ENCODE measurements at places on chromosomes 7 and 10.

DNA sequence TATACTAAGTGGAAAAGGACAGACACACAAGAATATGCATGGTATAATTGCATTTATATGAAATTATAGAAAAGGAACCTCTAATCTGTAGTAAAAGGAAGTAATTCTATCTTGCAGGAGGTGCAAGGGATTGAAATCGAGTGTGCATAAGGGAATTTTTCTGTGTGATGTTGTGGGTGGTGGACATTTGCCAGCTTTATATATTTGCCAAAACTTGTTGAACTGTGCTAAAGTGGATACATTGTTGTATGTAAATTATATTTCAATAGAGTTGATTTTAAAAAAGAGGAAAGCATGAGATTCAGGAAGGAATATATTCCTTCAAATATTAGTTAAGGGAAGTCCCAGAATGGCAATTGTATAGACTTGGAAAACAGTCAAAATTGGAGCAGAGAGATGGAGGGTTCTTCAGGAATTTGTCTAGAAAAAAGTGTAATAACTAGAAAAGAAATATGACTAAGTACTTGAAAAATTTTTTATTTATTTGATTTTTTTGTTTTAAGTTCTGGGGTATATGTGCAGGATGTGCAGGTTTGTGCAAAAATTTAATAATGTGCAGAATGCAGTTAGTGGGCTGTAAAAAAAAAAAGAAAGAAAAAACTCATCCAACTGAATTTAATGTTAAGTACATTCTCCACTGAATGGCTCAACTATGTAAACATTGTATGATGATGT, 96.1 kb downstream of the ARL4A start:
- no peak for DNase-seq

DNA sequence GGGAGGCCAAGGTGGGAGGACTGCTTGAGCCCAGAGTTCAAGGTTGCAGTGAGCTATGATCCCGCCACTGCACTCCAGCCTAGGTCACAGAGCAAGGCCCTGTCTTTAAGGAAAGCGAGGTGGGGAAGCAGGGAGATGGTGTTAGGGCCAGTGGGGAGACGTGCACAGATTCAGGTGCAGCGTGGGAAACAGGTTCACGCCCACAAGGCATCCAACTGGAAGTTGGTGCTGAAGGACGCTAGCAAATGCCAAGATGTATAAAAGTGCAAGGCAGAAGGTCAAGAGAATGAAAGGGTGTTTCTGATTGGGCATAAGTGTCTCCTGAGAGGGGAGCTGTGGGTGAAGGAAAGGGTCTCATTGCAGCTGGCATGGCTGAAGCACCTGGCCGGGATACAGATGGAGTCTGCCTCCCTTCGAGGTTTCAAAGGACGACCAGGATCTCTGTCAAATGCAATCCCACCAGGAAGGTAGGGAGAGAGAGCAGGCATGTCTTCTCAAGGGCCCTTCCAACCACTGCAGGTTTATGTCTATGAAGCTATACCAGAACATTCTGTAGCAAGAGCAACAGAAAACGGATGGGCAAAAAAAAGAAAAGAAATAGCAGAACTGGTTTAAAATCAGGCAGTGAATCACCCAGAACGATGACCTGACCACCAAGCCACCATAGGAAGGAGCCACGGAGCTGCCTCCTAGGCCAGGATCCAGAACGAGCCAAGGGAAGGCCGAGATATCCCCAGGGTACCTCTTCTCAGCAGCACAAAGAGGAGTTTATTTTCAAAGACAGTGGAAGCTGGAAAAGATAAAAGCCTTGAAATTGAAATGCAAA, 43.2 kb downstream of the GSDME start:
- DNase-seq = no peak

DNA sequence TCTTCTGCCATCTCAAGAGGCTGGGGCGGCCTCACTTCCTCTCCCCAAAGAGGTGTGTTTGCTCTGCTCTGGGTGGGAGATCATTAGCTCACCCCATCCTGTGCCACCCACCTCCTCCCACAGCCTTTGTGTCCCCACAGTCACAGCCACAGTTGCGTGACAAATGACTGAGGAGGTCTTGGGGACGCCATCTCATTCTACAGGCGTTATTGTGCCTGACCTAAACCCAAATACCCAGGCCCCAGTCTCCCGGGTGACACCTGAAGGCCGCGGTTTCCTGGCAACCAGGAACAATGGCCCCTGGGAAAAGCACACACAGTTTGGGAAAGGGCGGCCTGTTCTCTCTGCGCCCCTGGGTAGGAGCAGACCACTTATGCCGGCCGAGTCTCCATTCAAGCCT, 51.6 kb downstream of the SLIT1 start:
- no peak for DNase-seq

DNA sequence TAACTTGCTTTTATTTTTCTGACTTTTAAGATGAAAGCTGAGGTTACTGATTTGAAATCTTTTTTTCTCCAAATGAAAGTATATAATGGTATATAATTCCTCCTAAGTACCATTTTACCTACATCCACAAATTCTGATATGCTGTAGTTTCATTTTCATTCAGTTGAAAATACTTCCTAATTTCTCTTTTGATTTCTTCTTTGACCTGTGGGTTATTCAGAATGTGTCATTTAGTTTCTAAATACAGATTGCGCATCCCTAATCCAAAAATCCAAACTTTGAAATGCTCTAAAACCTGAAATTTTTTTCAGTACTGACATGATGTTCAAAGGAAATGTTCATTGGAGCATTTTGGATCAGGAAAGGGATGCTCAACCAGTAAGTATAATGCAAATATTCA, 168.7 kb downstream of the CELF2 start:
- no peak for DNase-seq

GRCh38 chr7:123661765-123662164, 6.1 kb downstream of the LMOD2 start:
- no peak for DNase-seq

- no peak for DNase-seq
Measured at GRCh38 chr10:118840071-118840775, 85.5 kb upstream of the CACUL1 start.

DNA sequence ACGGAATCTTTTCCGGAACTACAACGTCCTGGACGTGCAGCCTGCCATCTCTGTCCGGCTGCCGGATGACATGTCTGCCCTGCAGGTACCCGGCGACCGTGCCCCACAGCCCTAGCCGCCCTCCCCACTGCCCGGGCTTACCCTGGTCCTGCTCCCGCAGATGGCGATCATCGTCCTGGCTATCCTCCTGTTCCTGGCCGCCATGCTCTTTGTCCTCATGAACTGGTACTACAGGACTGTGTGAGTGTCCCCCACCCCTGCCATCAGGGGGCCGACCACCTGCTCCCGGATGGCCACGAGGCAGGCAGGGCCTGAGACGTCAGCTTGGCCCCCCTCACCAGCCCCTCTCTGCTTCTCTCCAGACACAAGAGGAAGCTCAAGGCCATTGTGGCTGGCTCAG, 38.0 kb upstream of the VSIR start:
- no peak for DNase-seq

DNA sequence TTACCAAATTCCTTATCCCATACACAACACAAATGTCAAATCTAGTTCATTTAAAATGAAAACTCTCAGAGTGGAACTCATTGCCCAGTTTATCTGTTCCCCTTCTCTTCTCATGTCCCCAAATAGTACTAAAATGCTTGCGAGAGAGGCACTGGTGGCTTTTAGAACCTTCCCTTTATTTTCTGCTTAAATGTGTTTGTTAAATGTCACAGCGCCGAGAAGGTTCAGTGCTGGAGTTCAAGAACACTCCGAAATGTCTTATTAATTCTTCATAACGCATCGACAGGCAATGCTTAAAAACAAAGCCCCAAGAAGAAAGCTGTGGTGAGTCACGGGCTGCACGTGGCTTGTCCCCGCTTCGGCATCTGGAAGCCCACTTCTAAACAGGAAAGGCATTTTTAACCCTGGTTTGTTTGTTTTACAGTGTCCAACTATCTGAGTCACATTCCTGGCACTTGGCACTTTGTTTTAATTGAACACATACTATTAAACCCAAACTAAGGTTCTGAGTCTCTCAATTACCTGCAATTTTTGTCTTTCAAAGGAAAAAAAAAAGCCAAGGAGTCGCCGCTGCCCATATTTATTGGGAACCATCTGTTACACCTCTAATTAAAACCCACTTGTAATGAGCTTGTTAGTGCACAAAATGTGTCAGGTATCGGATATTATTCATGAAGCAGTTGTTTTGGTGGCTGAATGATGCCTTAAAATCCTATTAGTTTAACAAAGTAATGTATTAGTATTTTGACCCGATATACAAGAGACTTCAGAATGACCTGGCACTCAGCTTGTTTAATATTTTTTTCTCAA, 49.9 kb upstream of the MGMT start:
- no peak for DNase-seq

DNA sequence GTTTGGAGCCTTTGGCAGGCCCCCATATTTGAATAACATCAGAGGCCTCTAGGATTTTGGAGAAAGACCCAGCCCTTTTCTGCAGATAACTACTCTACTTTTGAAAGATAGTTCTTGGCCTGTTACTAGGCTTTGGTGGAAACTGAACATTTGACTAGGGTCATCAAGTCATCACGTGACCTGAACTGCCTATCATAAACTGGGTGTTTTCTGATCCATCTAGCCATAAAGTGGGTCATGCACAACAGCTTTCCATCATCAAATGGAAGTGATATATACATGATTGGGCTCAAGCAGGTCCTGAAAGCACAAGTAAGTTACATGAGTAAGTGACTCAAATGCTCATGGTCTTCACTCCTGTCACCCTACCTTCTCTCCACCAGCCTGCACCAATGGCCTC, 552.3 kb upstream of the GRM3 start:
- DNase-seq = no peak

GRCh38 chr10:97179731-97180362, 5.9 kb downstream of the SLIT1 start:
- DNase-seq = peak; percentile 12

DNA sequence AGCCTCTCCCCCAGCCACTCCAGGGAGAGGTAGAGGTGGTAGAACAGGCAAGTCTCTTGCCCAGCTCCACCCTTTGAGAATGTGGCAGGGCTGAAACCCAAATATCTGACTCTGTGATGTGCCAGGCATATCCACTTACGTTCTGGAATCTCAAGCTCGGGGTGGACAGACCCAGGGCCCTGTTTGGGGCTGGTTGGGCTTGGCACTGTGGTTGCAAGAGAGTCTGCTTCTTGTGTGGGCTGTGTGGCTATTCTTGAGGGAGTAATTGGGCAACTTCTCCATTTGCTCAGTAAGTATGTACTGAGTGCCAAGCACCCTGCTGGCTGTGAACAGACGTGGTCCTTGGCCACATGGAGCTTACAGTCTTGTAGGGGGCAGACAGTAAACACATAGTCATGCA, 4.7 kb downstream of the UBTD1 start:
- no peak for DNase-seq

DNA sequence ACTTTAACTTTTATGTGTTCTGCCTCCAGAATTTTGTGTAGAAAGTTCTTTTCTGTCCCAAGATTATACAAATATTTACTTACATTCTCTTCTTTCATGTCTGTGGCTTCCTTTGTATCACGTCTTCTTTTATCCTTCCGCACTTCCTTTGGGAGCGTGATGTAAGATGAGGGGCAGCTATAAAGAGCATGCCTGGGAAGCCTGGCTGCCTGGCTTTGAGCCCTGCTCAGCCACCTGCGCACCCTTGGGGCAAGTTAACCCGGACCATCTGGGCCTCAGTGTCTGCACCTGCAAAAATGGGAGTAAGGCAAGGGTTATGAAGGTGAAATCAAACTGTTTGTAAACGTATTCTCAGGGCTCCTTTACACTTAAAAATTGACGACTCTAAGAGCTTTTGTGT, 25.2 kb downstream of the PALD1 start:
- DNase-seq = no peak

- no peak for DNase-seq
Measured at GRCh38 chr10:121027371-121027770, 176.2 kb downstream of the WDR11 start.

DNA sequence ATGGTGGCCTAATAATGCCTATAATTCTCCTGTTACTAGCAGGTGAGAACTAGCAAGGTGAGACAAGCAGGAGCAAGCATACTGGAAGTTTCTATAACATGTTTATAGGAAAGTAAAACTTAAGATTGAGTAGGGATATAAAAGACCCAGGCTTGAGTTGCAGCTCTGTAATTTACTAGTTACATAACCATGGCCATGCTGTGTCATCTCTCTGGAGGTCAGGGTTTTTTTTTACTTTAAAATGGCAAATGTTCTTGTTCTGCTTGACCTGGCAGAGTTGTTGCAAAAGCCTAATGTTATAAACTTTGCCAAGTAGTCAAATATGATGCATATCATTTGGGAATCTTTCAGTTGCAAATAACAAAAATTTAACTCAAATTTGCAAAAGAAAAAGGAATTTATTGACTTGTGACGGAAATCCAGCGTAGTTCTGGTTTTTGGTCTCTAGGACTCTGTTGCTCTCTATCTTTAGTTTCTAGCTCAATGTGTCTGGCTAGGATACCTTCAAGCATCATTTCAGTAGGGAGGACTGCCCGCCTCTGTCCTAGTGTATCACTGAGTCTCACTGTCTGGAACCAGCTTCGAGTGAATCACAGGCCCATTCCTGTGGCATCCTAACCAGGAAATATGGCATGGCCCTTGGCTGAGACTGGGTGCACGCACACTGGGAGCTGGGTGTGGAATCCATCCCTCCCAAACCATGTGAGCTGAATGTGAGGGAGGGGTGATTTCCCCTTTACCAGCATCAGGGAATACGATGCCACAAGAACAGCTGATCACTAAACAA, 67.9 kb downstream of the ADAM22 start:
- DNase-seq = no peak

GRCh38 chr7:102125127-102125596, 161.5 kb upstream of the SH2B2 start:
- DNase-seq = peak; percentile 25

DNA sequence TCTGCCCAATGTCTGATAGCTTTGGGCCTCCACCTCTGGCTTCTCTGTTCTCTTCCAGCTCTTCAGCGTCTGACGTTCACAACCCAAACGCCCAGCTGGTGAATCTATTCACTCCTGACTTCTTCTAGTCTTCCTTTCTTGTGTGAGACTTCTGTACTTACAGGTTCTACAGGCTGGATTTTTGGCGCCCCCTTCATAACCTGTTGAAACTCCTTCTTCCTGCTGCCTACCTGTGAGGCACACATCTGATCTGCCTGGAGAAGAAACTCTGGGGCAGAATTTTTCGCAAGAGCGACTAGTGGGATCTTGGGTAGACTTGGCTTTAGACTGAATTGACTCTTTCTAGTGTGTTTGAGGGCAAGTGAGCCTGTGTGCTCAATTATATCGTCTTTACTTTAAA, 249.3 kb downstream of the REEP3 start:
- no peak for DNase-seq

All from DMS79 (cell line).